ENCODE measurements at places on chromosomes 16 and 17.

GRCh38 chr16:66523861-66524354, 26.0 kb downstream of the TK2 start:
- no peak for DNase-seq

- no peak for DNase-seq
Measured at GRCh38 chr17:34312080-34312479, 7.2 kb upstream of the CCL8 start.

- no peak for DNase-seq
Measured at GRCh38 chr16:73065632-73066330, 17.9 kb upstream of the ZFHX3 start.

GRCh38 chr16:22890976-22891375, 77.0 kb downstream of the HS3ST2 start:
- no peak for DNase-seq

DNA sequence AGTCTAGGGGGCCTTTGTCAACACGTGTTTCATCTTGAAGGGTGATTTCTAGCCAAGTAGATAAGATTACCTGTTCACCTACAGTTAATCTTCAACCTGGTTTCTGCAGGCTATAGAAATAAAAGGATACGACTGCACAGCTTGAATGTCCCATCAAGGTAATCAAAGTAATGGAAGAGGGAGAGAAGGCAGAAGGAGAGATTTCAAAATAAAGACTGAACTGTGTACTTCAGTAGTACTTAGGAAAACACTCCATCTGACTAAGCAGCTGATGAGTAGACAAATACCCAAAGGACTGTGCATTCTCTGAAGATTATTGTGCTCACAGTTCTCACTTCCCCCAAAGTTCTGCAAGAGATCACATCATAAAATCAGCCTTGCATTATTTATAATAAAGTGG, 5.8 kb upstream of the RFFL start:
- DNase-seq = no peak

- DNase-seq = no peak
Measured at GRCh38 chr17:56593086-56593645, 333 bp upstream of the NOG start.

- DNase-seq = no peak
Measured at GRCh38 chr16:4309833-4310266, 6.0 kb upstream of the GLIS2 start.

GRCh38 chr17:79093270-79093669, 18.6 kb downstream of the ENGASE start:
- DNase-seq = no peak

DNA sequence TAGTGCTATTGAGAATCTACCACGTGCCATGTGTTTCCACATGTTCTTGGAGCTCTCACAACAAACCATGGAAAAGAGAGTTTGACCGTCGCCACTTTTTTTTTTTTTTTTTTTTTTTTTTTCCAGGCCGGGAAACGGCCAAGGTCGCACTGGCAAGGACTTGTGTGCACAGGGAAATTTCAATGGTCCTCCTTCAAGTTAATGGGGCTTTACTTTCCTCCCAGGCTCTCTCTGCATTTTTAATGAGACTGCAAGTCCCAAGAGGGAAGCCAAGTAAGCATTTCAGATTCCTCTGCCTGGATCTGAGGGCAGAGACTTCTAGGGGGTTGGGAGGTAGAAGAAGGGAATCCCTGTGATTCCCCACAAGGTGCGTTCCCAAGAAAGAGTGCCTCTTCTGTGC, 94.7 kb upstream of the MPHOSPH6 start:
- DNase-seq = no peak

GRCh38 chr16:55324285-55325079, 479 bp downstream of the IRX6 start:
- DNase-seq = no peak

DNA sequence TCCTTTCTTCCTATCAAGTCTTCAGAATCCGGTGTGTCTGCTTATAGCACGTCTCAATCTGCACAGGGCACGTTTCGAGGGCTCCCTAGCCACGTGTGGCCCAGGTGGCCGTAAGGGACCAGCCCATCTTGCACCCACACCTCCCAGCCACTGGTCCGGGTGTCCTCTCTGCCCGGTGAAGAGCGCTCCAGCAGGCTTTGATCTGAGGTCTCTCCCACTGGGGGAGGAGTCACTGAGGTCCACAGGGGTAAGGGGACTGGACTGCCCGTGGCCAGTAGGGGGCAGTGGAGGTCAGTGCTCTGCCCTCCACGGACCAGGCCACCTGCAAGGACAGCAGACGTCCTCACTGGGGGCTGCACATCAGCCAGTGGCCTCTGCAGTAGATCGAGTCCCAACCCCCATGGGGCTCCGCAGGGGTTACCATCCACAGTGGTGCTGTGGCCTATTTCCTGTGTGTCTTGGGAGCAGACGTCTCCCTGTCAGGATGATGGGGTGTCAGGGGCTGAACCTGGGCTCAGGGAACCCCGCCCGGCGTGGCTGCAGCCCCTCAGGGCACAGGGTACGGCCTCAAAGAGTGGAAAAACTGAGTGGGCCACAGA, 204.1 kb upstream of the CIBAR2 start:
- DNase-seq = no peak

GRCh38 chr17:65190467-65191097, 53.4 kb downstream of the RGS9 start:
- DNase-seq = no peak

GRCh38 chr17:57337390-57337789, 81.1 kb downstream of the MSI2 start:
- no peak for DNase-seq

DNA sequence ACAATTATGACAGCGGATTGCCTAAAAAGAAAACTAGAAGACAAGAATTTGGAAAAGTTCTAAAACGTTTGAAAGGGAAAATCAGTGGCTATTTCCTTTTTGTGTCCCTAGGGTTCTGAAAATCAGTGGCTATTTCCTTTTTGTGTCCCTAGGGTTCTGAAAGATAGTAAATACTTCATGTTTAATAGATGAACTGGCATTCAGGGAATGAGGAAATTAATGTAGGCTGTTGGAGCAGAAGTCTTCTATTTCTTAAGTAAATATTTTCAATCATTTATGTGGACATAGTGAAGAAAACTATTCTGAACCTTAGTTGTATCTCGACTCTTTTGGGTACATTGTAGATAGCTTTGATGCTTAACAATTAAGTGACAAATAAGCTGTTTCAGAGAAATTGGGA, 78.9 kb downstream of the SHISA6 start:
- no peak for DNase-seq

DNA sequence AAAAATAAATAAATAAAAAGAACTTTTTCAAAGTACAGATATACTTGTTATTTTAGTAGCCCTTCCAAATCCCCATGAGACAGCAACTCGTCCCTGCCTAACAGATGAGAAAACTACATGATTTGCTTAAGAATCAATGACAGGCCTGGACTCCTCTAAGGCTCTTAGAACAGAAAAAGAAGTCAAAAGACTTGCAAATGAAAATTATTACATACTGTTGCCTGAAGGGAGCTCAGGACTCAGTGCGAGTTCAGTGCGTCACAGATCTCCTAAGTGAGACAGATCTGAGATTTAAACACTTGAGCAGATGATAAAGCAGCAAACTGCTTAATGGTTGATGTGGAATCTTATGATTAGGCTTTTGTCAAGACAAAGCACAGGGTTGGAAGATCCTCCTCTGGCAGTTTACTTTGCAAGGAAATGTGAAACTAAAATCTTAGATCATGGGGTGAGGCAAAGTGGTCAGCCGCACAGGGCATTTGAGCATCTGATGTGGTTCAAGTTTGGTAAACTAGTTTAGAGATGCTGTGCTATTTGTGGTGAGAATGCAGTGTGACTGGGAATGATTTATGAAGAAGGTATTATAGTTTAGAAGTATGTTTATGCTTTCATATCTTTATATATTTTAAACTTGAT, 138.1 kb downstream of the TRIM37 start:
- no peak for DNase-seq

GRCh38 chr17:62637809-62638208, 10.3 kb downstream of the MRC2 start:
- DNase-seq = no peak

- no peak for DNase-seq
Measured at GRCh38 chr17:19706791-19707727, 9.3 kb downstream of the SLC47A2 start.

DNA sequence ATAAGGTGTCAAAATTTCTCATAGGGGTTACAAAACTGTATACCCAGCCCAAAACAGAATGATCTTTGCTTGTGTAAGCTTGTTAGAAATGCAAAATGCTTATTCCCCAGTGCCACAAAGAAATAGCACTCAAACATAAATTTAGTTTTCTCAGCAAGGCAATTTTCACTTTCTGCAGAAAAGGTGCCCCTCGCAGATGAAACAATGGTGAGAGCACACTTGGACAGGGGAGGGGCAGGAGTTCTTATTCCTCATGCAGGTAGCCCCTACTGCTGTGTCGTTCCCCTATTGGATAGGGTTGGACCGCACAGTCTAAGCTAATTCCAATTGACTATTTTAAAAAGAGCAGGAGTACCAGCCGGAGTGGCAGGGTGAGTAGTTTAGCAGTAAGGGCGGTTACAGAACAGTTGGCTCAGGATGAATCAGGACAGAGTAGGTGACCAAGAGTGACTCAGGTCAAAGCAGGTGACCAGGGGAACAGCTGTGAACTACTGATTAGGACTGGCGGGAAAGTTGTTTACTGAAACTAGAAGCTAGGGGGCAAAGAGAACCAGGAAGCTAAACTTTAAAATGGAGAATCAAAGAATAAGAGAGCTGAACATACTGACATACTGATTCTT, 5.5 kb upstream of the LDHD start:
- DNase-seq = no peak

DNA sequence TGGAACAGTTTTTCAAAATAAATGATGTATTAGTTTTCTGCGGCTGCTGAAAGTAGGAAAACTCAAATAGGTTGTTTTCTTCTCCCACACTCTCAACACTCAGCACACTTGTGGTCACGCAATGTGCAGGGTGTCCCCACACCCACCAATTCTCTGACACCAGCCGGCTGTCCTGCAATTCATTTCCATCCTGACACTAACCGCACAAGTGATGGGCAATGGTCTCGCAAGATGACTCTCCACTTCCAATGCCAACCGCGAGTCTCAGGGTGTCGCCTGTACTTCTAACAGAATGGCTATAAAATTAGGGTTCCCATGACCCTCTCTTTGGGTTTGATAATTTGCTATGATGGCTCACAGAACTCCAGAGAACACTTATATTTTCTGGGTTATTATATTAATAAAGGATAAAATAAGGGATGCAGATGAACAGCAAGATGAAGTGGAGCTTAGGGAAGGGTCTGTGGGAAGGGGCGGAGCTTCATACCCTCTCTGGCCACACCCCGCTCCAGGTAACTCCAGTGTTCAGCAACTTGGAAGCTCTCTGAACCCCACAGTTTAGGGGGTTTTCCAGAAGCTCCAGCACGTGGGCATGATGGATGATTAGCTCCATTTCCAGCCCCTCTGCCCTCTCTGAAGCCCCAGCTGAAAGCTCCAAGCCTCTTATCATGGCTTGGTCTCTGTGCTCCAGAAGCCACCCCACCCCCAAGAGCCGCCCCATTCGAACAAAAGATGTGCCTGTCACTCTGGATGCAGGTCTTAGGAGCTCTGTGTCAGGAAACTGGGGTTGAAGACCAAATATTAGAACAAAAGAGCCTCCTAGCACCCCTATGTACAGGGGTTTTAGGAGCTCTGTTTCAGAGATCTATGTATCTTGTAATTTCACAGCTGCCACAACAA, 19.8 kb downstream of the TAF1C start:
- no peak for DNase-seq

- no peak for DNase-seq
Measured at GRCh38 chr17:17503566-17504130, 7.5 kb upstream of the RASD1 start.

GRCh38 chr17:17358866-17359265, 55.7 kb downstream of the NT5M start:
- DNase-seq = no peak

DNA sequence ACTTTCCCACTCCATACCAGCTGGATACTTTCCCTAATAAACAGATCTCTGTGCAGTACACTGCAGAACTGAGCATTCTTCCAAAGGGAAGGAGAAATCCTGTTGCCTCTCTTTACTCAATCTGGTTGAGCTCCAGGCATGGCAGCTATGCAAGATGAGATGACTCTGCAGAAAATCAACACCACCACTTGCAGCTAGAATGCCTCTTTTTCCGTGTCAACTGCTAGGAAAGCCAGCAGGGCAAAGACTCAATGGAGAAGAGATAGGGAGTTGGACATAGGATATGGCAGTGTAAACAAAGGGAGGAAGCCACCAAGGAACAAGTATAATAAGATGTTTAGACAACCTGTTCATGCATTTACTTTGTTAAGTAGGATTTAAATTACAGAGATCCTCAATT, 40.4 kb upstream of the CORO6 start:
- no peak for DNase-seq

DNA sequence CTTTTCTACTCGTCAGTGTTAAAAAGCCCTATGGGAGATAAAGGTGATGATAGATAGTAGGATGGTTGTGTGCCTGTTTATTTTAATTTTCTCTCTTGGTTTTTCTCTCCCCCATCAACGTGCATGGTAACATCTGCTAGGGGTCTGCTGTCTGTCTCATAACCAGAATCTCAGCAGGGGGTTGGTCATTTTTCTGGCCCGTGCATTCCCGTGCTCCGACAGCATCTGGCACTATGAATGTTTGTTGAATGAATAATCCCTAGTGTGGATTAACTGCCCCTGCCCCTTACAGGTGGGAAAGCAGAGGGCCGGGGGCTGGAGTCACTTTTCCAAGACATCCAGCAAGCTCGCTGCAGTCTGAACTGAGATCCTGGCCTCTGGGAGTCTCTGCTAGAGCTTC, 6.3 kb downstream of the CA5A start:
- no peak for DNase-seq
